ENCODE measurements at places on chromosomes 6 and 20.

GRCh38 chr6:15892369-15892768, 229.5 kb upstream of the DTNBP1 start:
- no peak for DNase-seq

DNA sequence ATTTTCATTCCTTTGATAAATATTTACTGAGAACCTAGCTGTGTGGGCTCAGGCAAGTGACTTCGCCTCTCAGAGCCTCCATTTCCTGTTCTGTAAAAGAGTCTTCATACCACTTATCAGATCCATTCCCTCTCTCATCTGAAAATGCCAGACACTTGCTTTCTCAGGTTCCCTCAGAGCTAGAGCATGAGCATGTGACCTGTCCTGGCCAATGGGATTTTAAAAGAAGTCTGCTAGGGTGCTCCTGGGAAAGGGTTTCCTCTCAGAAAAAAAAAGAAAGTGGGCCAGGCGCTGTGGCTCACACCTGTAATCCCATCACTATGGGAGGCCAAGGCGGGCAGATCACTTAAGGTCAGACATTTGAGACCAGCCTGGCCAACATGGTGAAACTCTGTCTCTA, 5.3 kb downstream of the KCNB1 start:
- no peak for DNase-seq

- no peak for DNase-seq
These were observed 41.6 kb downstream of the CCN2 start for GRCh38 chr6:131909408-131910218.

GRCh38 chr6:142987490-142987889, 42.5 kb upstream of the HIVEP2 start:
- no peak for DNase-seq

GRCh38 chr20:4280731-4281130, 265.4 kb upstream of the RNF24 start:
- DNase-seq: no peak

GRCh38 chr6:85685713-85686112, 43.0 kb upstream of the SYNCRIP start:
- no peak for DNase-seq

GRCh38 chr6:52399511-52400312, 20.4 kb upstream of the EFHC1 start:
- no peak for DNase-seq

DNA sequence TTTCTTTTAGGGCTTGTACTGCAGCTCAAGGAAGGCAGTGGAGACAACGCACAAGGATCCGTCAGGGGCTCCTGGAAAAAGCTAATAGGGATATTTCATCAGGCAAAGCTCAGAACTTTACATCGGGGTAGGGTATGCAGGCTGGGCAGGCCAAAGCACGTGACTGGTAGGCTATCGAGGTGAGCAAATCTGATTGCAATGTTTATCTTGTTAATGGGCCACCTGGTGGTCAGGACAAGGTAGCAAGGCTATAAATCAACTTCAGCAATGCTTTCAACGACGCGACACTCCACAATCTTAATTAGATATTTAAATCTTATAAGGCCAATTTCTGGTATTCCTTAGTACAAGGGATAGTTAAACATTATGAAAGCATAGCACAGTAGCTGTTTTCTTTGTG, 1302.8 kb upstream of the EYS start:
- no peak for DNase-seq

DNA sequence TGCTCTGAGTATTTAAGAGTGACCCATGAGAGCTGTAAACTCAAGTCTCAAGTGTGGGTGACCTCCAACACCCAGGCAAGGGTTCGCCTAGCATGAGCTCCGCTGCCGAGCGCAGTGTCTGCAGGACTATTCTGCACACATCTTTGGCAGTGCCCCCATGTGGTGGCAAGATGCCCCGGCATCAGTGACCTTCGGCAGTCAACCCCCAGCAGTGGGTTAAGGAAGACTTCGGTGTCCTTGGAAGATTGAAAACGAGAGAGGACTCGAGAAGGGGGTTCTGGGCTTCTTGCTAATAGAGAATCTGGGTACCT, 43.1 kb downstream of the RBM38 start:
- no peak for DNase-seq

- no peak for DNase-seq
These were observed 69.2 kb downstream of the PCSK2 start for GRCh38 chr20:17295991-17296390.

DNA sequence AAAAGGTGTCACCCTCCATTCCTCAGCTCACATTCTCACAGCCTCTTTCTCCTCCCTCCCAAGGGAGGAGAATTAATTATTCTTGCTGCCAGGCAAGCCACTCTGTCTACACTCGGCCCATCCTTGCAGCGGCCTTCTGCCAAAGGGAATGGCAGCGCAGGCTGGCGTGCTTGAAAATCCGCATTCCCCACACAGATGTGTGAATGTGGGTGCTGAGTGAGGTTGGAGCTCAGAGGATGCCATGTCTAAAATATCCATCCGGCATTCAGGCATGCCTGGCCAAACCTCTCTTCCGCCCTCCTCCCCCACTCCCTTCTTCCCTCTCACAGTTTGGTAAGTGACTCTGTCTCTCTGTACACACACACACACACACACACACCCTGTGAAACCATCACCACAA, 27.7 kb downstream of the PNPLA1 start:
- no peak for DNase-seq

DNA sequence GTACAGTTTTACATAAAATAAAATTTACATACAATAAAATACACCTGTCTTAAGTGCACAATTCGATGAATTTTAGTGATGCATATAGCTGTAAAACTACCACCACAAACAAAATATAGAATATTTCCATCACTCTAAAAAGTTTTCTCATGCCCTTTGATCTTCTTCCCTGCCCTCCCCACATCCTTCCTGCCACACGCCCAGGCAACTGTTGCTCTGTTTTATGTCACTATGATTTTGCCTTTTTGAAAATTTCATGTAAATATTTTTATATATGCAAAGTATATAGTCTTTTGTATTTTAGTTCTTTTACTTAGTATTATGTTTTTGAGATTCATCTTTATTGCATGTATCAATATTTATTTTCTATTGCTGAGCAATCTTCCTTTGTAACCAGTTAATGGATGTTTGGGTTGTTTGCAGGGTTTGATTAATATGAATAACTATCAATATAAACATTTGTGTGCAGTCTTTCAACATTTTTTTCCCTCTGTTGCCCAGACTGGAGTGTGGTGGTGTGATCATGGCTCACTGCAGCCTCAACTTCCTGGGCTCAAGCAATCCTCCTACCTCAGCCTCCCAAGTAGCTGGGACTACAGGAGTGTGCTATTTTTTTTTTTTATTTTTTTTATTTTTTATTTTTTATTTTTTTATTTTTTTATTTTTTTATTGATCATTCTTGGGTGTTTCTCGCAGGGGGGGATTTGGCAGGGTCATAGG, 23.8 kb upstream of the SAMHD1 start:
- DNase-seq: no peak

DNA sequence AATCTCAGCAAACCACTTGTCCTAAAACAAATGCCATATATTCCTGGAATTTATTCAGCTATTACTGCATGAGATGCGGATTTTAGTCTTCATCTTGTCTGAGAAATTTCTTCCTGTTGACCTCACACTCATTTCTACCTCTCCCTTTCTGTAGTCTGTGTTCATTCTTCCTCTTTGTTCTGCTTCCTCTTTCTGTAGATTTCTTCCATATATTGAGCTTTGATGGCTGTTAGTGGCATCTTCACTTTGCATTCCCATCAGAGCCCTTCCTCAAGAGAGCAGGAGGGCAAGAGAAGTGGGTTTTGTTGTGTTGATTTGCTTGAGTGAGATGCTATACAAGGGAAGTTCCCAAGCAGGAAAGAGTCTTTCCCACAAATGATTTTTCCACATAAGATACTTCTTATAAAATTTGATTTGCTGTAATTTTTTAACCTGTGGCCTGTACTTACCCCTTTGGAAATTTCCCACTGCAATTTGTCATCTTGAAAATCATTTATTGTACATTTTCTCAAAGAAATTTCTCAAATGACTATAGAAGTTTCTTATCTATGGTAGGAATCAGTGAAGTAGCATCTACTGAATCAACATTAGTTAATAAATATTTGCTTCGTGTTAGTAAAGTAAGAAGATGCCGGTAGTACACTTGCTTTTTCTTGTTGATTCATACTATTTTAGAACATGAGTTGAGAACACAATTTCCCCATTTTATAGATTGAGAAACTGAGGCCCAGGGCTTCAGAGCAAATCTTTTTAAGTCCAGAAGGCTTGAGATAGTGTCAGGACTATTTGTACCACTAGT, 43.8 kb downstream of the MAP3K4 start:
- DNase-seq: no peak

DNA sequence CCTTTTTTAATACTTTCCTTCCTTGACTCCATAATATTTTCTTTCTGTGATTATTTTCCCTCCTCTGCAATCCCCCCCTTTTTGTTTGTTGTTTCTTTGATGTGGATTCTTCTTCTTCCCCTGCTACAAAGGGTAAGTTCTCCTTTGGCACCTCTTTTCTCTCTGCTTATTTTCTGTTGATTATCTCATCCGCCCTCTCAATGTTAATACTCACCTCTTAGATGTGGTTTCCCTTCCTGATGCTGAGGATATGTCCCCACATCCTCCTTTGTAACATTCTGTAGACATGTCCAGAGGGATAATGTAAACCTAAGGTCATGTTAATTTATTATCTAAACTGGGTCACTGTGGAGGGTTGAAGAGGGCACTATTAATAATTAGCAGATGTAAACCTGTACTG, 17.7 kb downstream of the FLRT3 start:
- no peak for DNase-seq

DNA sequence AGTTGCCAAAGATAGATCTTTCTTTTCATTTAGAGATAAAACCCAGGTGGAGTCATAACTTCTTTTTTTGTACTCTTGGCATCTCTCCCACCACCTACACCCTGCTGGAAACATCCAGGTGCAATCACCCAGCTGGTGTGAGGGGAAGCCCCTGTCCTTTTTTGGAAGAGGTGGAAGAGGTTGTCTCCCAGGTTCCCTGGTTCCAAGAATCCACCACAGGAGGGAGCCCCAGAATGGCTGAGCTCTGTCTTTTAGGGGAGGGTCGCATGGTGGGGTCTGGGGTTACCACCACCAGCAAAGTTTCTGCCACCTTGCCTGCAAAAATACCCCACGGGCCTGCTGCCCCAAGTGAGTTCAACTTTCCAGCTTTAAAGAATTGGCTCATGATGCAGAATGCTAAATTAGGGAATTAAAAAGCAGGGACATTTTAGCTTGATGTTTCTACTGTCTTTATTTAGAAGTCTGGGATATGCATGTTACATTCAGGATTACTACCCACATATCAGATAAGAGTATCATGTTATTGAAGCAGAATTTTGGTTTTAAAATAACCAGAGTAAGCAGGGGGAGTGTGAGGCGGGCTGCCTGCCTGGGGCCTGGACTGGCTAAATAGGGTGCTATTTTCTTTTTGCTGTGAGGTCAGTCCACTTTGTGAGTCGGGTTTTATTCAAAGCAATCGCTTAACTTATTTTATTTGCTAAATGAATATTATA, 11.0 kb downstream of the SMOC2 start:
- DNase-seq: no peak

GRCh38 chr6:13724182-13724581, 12.5 kb upstream of the RANBP9 start:
- DNase-seq: no peak

- DNase-seq: no peak
These were observed 20.2 kb downstream of the KCNK15 start for GRCh38 chr20:44765701-44766347.

DNA sequence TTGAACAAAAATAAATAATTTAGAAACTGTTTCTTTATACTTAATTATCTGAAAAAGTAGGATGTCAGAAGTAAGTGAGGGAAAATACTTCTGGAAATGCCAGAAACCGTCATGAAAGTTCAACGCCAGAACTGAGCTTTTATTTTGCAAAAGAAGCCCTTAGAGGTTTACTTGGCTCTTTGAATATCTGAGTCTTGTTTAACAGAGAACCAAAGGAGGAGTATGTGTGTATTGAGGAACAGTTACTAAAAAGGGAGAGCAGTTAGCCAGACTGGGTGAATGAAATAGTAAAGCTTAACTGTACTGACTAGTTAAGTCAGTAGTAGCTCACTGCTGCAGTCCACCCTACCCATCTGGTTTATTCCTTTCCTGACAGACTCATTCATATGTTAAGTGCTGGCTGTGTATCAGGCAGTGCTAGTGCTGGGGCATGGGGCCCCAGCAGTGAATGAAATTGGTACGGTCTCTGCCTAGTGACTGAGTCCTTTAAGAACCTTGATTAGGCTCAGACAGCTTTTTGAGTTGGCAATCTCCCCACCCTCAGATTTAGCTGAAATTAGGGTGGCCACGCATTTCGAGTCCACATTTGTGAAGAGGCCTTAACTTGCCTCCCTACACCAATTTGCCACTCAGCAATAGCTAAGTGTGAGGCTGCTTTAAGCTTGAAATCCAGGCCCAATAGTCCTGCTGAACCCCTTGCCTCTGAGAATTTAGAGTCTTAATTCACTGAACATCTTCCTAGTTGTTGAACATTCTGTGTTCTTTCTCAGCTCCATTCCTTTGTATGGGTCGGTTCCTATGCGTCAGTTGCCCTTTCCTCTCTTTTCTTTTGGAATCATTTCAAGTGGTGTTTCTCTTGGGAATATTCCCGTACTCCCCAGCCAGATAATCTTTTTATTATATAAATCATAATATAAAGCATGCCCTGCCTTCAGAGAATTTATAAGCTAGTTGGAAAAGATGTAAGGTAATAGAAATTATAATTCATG, 20.2 kb downstream of the MAP3K4 start:
- no peak for DNase-seq

DNA sequence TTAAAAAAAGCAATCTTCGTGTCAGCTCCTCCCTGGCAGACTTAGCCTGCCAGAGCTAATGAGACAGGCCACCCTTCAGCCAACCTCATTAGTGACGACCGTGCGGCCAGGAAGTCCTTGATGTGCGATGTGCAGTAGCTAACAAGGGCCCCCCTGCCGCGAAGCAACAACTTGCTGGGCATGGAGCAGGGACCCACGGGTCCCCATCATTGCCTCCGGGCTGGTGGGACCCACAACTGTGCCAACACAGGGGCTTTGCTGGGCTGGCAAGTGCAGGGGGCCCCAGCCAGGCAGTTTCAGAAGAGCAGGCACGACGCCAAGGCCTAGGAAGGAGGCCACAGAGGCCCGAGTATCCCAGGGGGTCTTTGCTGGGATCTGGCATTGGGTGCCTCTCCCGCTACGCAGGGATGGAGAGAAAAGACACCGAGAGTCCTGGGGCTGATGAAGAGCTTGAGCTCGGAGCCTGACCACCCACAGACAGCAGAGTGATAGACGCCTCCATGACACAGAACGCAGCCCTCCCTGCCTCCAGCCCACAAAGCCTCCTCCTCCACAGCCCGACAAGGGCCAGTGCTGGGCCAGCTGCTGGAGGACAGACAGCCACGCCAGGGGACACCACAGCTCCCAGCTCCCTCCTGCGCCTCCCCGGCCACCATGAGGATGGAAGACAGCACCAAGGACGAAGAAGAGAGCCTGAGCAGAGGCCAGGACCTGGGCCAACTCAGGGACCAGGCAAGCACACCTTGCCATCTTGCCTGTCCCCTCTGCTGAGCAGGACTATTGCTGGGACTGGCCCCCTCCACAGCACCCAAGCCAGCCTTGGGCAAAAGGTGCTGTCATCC, 96.6 kb downstream of the YTHDF1 start:
- DNase-seq: no peak

GRCh38 chr6:15602154-15602553, 60.7 kb downstream of the DTNBP1 start:
- no peak for DNase-seq
